NCI-H460 (cell line): ENCODE measurements at places on chromosomes 16 and 17. TPM values are rescaled to one million over a fixed set of nuclear protein-coding genes. Genes with fewer than 3 reads are reported as not detected.

- DNase-seq, result no peak
These were observed 40.8 kb upstream of the SEC14L1 start for GRCh38 chr17:77099997-77100396.

- no peak for DNase-seq
These were observed 308.2 kb downstream of the XYLT1 start for GRCh38 chr16:17162560-17162959.

GRCh38 chr17:5203178-5203907, 11.7 kb upstream of the ZNF594 start:
- DNase-seq, result no peak

DNA sequence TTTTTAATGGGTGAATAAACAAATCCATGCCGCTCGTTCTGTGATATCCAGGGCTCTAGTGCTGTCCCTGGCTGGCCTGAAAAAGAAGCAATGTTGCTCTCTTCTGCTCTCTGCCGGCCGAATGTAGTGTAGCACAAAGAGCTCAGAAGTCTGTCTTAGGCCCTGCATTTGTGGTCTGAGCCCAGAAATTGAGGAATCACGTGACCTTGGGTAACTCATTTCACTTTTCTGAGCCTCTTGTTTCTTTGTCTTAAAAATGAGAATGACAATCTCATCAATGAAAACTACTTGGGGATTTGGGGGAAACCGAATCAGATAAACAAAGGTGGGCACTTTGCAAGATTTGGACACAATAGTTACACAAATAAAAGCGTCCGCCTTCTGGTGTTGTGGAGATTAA, 381.6 kb upstream of the ASIC2 start:
- DNase-seq, result peak; percentile 44

- DNase-seq, result no peak
These were observed 4.4 kb downstream of the CACNA1G start for GRCh38 chr17:50564916-50565315.

TLCD1 gene
- 27.9 and 32.4 TPM in 2 replicates for total RNA-seq

NECAB2 gene
- 1.1 and 1.8 TPM in 2 replicates for total RNA-seq

C17orf107 gene
- total RNA-seq, result 0.59 and 0.63 TPM in 2 replicates

TRIM72 gene
- total RNA-seq, result under 0.01 TPM in 1 of 2 replicates, not detected in the other

CHD9NB gene
- total RNA-seq, result 0.57 and 0.84 TPM in 2 replicates

ANKRD40CL gene
- total RNA-seq, result not detected in 2 replicates

MGAT5B gene
- 0.72 and 1.2 TPM in 2 replicates for total RNA-seq
